Fibroblast of skin of left biceps (primary cell): ENCODE measurements at places on chromosomes 12 and 14.

DNA sequence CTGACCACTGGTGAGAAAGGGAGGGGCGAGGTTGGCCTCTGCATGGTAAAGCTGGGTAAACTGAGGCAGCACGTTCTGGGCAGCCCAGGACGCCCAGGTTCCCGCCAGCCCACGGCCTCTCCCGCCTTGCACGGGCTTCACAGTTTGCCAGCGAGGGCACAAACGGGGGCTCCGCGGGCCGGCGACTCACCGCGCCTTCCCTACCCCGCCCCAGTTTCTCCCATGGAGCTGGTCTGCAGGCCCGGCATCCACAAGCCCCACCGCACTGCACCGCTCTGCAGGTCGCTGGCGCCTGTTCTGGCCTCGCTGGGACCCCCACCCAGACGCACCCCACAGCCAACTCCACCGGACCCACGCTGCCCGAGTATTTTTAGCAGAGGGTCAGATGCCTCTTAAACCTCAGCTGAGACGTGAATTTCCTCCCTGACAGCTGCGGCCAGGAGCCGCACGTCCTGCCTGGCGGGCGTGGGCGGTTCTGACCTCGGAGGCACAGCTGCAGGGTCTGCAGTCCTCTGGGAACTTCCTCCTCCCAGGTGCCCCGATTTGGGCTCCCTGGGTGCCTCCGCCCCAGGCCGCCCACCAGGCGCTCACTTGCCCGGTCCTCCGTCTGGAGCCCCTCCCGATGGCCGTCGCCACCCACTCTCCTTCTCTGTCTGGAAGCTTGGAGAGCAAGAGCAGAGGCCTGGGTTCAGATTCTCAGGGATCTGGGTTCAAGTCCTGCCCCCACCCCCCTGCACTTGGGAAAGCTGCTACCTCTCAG, 29.5 kb upstream of the INF2 start:
- no peak for DNase-seq

GRCh38 chr12:45634273-45634917, 95.1 kb upstream of the ARID2 start:
- DNase-seq: no peak

- no peak for DNase-seq
These were observed 5.0 kb downstream of the GLI1 start for GRCh38 chr12:57464569-57464968.

DNA sequence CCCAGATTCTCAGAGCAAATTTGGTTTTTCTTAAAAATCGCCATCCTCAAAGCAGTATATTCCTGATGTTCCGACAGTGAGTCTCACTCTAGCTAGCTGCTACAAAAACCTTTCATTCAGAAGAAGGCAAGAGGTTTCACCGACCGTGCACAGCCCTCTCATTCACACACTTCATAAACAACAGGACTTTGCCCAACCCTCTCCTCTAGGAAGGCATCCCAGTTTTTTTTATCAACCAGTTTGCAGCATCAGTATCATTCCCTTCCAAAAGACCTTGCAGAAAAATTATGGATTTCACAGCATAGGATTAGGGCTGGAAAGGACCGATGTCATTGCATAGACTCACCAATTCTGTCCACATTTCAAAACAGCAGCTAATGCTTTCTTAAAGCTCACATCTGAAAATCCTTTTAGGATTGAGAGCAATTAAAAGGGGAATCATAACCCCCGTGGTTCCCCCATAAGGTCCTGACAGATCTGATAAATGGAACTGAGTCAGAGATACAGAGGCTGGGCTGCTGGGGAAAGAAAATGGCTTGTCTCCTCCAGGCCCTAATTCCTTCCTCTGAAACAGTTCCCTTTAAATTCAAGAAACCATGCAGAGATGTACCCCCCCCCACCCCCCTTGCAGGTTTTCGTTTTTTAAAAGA, 597 bp downstream of the SVOP start:
- DNase-seq: no peak

GRCh38 chr12:92365836-92366235, 220.2 kb upstream of the BTG1 start:
- DNase-seq: no peak

DNA sequence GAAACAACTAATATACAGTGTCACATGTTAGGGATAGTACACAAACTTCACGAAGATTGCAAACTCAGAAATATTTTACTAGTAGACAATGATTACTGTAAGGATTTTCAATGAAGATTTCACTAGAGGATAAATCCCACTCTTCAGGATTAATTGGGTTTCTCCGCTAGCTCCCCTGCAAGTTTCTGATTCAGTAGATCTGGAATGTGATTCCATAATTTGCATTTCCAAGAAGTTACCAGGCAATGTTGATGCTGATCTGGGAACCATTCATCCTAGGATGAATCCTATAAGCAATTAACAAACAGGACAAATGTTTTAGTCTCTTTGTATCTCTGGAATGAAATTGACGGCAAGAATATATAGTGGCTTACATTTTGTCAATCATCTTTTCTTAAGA, 272.4 kb downstream of the ALX1 start:
- peak; percentile 8 for DNase-seq

- no peak for DNase-seq
These were observed 224.2 kb downstream of the KCNC2 start for GRCh38 chr12:74985293-74985985.

GRCh38 chr12:104865080-104865479, 93.0 kb downstream of the SLC41A2 start:
- no peak for DNase-seq

DNA sequence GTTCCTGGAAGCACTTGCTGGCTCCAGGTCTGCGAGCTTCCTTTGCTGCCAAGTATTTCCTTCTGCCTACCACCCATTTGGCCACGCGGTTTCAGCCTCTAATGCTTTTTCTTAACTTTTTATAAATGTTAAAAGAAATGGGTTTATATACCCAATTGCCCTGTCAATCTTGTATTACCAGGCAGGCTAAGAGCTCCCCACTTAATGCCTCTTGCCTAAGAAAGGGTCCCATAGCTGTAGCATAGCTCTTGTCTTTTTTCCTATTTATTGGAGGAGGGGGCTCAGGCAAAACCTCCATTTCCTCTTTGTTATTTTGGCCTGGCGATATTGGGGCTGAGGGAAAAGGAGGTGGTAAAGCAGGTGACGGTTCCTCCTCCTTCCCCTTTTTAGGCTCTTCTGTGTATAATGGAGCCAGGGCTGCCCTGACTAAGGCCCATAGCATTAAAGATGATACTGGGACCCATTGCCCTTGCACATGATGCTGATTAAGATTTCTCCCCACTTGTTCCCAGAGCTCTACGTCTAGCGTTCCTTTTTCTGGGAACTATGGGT, 21.6 kb upstream of the BLTP3B start:
- no peak for DNase-seq

GRCh38 chr14:68359022-68359836, 433.6 kb downstream of the ZFP36L1 start:
- no peak for DNase-seq

DNA sequence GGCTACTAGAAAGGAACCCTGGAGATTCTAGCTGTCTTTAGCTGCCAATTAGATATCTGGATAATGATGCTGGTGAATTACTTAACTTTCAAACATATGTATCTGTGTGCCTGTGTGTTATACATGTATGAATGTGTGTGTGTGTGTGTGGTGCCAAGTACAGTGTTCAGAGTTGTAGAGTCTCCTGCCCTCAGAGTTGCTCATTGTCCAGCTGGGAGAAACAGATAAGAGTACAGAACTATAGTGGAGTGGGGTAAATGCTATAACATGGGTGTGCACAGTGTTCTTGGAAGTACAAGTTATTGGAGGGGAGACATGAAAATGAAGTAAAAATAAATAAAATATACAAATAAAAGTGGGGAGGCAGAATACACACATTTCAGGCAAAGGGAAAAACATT, 23.6 kb upstream of the ADAM20 start:
- no peak for DNase-seq

DNA sequence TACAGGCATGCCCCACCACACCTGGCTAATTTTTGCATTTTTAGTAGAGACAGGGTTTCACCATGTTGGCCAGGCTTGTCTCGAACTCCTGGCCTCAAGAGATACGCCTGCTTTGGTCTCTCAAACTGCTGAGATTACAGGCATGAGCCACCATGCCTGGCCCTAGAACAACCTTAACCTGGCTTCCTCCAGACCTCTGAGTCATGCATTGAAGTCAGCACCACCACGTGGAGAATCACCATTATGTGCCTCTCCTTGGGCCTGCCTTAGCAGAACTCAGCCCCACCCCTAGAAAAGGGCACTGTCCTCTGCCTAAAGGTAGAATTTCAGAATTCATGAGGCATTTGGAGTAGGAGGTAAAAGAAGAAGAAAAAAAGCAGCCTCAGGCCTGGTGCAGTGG, 49.0 kb downstream of the LIMA1 start:
- DNase-seq: no peak

DNA sequence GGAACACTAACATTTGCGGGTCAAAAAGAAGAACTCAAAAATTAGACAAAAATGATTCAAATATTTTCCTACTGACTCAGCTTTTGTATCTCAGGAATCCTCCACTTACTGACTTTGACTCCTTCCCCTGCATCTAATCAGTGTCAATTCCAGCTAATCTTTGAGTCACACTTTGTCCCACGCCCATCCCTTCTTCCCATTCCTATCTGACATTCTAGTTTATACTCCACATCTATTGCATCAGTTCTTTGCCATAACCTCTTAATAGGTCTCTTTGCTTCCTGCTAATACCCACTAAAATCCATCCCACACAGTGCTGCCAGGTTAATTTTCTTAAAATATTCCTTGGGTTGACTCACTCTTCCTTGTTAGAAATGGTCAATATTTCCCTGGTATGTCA, 19.1 kb downstream of the BBS10 start:
- DNase-seq: peak; percentile 85

DNA sequence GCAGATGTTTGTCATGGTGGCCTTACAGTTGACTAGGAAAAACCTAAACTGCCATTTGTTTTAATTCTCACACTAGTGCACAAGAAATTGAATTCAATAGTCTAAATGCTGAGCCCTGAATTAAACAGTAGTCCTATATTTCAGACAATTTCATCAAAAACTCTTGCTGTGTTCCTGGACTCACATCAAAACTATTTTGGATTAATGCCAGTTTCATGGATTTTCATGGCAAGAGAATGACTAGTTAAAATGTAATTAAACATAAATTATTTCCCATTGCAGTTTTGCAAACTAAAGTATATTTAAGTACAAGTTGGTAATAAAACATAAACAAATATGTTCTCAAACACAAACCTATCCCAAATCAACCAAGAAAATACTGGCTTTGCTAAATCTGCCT, 468.0 kb upstream of the PRICKLE1 start:
- no peak for DNase-seq

DNA sequence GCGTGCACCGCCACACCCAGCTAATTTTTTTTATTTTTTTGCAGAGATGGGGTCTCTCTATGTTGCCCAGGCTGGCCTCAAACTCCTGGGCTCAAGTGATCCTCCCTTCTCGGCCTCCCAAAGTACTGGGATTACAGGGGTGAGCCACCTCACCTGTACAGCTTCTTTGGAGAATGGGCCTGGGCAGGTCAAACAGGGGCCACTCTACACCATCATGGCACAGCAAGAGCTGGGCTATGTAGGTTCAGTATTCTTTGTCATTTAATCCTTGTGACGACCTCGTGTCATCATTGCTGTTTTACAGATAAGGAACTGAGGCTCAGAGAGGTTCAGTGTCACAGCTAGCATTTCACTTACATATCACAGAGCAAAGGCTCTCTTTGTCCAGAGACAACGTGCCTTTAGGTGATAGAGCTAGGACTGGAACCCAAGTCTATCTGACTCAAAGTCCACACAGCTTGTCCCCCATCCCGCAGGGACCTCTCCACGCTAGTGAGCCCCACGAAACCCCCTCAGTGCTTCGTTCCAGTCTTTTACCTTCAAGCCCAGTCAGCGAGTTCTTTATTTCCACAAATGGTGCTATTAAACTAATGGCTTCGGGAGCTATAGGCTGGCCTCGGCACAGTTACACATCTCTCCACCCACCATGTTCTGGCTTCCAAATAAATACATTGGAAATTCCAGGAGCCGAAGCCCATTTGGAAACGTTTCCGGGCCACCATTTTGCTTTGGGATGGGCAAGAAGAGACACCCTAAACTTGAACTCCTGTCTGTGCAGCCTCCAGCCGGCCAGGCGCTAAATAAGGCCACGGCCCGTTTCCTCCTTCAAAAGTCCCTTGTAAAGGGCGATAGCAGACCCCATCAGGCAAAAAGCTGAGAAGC, 660 bp upstream of the MAP1LC3B2 start:
- DNase-seq: no peak

GRCh38 chr14:70086685-70087379, 101.9 kb downstream of the SLC8A3 start:
- DNase-seq: no peak

- DNase-seq: no peak
These were observed 861.3 kb upstream of the SEL1L start for GRCh38 chr14:82394916-82395315.

GRCh38 chr14:76909266-76909665, 83.1 kb downstream of the LRRC74A start:
- DNase-seq: no peak

DNA sequence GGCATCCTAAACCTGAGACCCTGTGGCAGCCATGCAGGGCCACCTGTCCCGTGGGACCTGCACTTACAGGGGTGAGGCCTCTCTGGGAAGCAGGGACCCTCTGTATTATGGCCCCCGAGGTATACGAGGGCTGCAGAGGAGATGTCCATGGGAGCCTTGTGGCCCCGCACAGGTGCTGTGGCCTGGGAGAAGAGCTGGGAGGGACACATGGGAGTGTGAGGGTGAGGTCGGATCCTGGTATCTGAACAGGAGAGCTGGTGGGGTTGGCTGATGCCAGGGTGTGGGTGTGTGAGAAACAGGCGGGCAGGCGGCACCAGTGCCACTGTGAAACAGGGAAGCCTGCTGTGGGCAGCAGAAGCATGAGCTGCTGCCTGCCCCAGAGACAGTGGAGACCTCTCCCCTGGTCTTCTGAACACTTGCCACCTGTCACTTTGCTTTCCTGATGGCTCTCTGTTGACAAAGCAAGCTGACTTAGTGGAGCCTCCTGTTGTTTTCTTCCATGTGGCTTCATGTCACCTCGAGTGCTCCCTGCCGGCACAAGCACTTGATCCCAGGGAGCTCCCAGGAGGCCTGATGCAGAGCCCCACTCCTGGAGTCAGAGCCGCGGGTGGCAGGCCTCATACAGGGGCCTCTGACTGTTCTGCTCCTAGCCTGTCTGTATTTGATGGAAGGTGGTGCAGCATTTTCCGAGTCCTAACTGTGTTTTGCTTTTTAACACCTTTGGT, 19.8 kb upstream of the AMN start:
- DNase-seq: no peak

DNA sequence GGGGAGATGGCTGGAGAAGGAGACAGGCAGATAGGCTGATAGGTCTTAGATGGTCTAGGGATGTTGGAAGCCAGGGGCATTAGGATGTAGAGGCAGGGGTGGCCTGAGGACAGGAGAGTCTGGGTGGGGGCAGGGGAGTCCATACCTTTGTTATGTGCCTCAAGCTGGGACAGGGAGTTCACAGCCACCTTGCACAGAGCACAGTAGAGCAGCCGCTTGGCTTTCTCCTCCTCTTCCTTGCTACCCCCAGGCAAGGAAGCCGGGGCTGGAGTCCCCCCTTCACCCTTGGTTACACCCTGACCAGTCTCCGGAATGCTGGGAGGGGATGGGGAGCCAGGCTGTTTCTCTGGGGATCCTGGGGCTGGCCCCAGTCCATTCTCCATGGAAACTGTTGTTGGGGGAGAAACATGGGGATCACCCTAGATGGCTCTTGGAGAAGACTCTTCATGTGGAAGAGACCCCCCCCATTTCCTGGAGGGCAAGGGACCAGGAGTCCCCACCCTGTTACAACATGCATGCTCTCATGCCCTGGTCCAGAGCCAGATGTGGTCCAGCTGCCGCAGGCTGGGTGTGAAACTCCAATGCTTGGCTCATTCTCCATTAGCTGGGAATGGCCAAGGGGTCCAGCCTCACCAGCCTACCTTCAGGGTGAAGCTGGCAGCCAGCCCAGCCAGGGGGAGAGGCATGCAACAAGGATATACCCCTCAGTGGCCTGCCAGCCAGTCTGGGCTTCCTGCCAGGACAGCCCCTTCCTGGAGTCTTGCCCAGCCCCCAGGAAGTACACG, 7.2 kb upstream of the GPR84 start:
- DNase-seq: no peak
